Activated CD4-positive, alpha-beta T cell treated with anti-CD3 and anti-CD28 coated beads for 24 hours (primary cell): ENCODE measurements at places on chromosomes 12 and 14.

DNA sequence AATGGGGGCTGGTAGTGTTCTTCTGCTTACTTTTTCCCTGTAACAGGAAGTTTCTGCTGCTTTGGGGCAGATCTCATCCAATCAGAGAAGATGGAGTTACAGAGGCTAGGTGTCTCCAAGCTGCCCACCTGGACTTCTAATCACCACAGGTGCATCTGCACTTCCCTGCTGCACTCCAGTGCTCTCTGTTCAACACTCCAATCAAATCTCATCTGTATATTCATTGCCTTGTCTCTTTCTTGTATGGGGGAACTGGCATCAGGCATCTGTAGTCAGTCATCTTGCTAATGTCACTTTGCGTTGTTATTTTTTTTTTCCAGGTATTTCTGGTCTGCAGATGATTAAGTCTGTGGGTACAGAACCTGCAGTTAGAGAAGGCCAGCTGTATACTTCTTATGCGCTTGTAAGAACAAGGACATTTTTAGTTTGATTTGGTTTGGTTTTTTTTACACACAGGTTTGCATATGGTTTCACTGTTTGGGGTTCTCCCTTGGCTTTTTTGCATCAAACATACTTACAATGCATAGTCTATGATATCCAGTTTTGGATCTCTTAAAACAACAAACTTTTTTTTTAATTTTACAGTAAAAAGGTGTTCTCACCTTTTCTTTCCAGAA, 116.0 kb downstream of the METTL25 start:
- no peak for DNase-seq

GRCh38 chr12:64937452-64937851, 113.0 kb downstream of the TBC1D30 start:
- DNase-seq: no peak

- DNase-seq: peak; percentile 37
Observed at GRCh38 chr14:89618811-89619551, 201.9 kb upstream of the FOXN3 start.

GRCh38 chr12:6791931-6792520, 2.7 kb downstream of the CD4 start:
- no peak for DNase-seq

DNA sequence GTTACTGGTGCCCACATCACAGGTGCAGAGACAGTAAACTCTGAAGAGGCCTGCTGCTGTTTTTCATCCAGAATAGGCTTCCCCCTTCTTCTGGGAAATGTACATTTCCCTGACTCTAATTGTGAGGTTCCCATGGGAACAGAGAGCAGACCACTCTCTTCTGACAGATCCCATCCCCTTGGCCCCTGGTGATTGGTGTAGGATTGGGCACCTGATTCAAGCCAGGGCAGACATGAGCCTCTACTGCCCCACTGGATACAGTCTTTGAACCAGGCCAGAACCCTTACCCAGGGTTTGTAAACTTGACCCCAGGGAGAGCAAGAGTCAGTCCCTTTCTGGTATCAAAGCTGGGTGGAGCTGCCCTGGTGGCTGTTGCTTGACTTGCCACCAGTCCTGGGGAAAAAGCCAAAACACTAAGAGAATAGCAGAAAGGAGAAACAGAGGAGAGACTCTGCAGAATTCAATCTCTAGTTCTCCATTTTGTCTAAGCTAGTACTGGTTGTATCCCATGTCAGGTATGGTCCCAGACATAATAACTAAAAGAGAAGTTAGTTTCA, 14.8 kb upstream of the NFYB start:
- DNase-seq: no peak

GRCh38 chr12:92290350-92290695, 144.7 kb upstream of the BTG1 start:
- no peak for DNase-seq

DNA sequence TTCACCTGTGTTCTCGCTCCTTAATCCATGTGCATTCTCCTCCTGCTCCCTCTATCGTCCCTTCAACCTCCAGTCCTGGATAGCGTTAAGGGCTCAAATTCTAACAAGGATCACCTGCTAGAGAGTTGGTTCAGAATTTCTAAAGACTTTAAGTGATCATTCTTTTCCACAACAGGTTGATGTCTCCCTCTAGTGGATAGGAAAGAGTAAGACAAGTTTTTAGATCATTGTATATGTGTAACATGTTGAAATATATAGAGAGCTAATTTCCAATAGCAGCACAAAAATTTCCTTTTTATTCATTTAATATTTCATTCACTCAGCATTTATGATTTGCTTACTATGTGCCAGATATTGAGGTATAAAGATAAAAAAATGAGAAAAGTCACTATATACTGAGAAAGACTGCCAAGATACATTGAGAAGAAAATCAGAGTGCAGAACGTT, 9.3 kb upstream of the ESR2 start:
- no peak for DNase-seq

- DNase-seq: peak; percentile 54
Observed at GRCh38 chr12:48189331-48190125, 6.1 kb downstream of the CCDC184 start.

DNA sequence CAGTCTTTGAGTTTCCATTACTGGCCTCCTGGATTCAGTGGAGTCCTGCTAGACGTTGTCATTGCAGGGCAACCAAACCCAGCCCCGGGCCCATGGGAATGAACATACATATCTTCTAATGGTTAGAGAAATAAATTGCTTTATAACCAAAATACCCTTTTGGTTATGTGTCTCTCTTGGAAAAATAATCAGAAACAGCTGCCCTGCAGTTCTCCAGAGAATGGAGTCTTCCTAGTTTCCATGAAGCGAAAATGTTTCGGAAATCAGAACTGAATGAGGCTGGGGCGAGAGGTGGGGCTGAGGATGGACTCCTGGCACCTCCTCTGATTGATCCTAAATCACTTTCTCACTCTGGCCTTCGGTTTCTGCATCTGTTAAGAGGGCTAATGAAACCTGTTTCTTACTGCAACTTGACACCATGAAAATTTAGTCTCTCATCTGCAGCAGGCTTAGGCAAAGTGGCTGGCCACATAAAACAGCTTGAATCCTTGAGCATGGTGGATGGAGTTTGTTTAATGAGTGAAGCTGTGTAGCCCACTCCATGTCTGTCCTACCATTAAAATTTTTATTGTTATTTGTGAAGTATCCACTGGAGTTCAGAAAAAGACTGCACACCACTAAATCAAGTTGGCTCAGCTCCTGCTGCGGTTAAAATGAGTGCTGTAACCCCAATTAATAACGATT, 198.9 kb downstream of the CACNA1C start:
- no peak for DNase-seq
